Nucleus accumbens (tissue), 56 donors: ENCODE measurements at places on chromosomes 13 and 19.

GRCh38 chr13:40189426-40189825, 477.0 kb downstream of the FOXO1 start:
- DNase-seq, result no peak

DNA sequence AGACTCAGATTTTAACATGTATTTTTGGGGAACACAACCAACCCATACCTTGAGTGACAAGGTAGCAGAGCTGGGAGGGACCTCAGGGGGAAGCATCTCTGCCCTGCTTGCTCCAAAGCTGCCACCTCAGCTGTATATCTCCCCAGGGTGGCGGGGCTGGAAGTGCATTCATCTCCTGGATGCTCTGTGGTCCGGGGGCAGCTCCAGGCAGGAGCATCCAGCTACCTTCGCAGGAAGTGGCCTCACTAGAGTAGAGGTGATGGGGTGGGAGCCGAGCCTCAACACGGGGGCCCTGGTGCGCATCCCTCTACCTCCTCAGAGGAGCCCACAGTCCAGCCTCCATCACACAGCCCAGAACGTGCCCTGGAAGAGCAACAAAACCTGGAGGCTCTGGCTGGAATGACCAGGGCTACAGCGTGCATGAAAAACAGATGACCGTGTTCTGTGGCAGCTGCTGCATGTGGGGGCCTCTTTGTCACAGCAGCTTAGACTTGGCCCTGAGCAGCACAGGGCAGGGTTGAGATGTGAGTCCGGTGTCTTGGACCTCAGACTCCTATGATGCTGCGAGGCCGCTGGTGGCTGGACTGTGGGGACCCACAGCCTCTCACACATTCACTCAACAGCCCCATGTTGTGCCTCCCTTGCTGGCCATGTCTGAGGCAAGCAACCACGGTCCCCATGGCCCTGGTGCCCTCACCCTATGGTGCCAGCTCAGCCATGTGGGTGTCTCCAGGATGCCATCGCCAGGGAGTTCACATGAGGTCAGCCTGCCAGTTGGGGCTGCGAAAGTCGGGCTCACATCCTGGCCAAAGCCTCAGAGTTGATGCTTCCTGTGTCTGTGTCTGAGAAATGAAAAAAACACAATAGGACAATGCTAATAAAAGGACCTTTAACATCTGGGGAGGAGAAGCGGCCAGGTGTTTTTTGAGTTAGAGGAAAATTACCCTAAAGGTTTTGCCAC, 17.1 kb upstream of the GAS6 start:
- DNase-seq, result no peak

GRCh38 chr13:74111399-74111798, 22.8 kb downstream of the KLF12 start:
- DNase-seq, result no peak

- DNase-seq, result no peak
These were observed 1358.5 kb upstream of the PCDH9 start for GRCh38 chr13:68588623-68589022.

- DNase-seq, result no peak
These were observed 8.3 kb upstream of the NAA16 start for GRCh38 chr13:41302743-41303142.

- no peak for DNase-seq
These were observed 46.3 kb downstream of the POLR1D start for GRCh38 chr13:27667946-27668345.

DNA sequence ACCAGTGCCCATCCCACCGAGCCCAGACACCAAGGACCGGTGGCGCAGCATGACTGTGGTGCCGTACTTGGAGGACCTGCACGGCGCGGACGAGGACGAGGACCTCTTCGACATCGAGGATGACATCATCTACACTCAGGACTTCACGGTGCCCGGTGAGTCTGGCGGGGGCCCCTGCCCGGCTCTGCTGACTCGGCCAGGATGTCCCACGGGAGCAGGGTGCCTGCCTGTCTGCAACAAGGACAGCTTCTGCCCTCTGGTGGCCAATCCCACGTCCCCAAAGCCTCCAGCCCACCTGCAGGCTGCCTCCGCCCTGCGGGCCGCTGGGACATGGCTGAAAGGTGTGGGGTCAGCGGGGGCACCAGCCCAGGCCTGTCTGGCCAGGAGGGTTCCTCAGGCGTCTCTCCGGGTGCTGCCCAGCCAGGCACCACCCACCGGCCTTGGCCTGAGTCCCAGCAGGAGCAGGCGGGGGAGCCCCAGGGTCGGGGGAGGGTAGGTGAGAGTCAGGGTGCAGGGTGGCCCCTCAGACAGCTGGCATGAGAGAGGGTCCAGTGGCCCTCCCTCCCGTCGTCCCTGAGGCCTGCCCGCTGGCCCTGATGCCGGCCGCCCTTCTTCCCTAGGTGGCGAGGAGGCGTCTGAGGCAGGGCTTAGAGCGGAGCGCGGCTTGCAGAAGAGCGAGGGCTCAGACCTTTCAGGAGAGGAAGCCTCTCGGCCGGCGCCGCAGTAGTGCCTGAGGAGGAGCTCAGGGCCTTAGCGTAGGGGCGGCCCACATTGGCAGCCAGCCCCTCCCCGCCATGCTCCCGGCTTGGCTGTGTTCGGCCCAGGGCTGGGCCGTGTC, 14.6 kb downstream of the CBARP start:
- no peak for DNase-seq

GRCh38 chr13:51811046-51811445, 7.1 kb upstream of the DHRS12 start:
- DNase-seq, result no peak
